Fibroblast of skin of scalp (primary cell): ENCODE measurements at places on chromosomes 4 and X.

GRCh38 chr4:8404791-8405515 lies 35.6 kb downstream of the ACOX3 start:
- no peak for DNase-seq

GRCh38 chr4:82785611-82786400 lies 12.8 kb downstream of the SCD5 start:
- peak; percentile 91 for DNase-seq

GRCh38 chr4:66522244-66522643 lies 852.0 kb upstream of the EPHA5 start:
- DNase-seq = no peak

DNA sequence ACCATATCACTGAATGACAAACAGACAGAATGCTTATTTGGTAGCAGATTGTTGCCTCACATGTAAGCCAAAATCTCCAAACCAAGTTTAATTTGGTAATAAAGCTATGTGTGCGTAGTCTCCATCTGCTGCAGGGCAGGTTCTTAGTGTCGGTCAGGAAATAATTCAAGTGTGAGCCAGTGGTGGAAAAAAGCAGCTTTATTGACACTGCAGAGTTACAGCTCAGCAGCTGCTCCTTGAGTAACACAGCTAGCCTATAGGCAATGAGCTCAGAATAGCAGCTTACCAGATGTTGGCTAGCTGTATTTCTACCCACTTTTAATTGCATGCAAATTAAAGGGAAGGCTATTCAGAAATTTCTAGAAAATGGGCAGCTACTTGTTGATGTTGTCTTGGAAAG lies 757.8 kb upstream of the HS3ST1 start:
- DNase-seq = no peak

DNA sequence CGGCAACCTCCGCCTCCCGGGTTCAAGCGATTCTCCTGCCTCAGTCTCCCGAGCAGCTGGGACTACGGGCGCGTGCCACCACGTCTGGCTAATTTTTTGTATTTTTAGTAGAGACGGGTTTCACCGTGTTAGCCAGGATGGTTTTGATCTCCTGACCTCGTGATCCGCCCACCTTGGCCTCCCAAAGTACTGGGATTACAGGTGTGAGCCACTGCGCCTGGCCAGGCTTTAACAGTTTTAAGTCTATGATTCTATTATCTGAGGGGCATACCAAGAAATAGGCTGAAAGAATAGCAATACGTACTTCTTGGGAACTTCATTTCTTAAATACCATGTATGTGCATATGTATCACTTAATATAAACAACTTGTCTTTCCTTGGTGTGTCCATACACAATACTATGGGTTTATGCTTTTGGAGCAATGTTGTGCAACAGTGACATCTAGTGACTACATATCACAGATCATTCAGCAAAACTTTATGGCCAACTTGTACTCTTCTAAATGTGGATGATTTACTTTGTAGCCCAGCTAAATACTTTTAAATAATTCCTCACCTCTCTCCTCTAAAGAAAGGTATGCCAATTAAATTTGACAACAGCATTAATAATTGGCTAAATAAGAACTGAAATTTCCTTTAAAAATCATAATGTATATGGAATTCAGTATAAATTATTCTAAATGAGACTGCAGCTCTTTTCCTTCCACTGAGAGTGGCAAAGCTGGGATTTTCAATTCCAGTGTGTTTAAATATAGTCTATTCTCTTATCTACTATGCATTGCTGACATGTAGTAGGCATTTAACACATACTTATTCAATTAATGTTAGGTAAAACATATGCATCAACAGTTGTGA lies 10.4 kb downstream of the SLC9B1 start:
- DNase-seq = peak; percentile 74

DNA sequence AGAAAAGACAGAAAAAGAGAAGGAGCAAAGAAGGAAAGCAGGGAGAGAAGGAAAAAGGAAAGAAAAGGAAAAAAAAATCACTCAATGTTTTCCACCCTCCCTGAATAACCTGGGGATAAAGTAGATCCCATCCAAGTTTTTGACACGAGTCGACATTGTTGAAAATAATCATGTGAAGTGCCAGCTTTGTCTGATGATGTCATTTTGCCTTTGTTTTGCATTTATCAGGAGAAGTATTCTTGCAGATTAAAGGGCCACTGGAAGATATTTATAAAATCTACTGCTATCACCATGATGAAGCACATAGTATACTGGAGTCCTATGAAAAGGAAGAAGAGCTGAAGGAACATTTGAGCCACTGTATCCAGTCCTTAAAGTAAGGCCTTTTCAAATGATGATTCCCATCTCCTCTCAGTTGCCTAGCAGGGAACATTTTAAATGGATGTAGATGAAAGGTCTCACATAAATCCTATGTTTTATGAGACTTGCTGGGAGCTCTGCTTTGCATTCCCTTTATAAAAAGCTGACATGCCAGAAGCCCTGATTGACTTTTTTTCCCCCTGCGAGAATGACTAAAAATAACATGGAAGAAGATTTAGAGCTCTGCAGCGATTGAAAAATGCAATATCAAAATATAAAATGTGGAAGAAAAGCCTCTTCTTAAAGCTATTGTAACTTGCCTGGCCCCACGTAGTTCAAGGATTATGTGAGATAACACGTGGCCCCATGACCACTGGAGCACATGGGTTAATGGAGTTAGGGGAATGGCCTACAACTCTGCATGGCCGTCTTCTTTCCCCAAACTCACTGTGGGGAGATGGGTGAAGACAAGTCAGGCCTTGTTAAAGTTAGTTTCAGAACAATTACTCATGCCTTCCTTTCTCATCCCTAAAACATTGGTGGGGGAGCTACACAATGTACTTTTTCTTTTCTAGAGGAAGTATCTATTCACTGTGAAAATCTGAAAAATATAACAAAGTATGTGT lies 77.5 kb downstream of the INTS12 start:
- no peak for DNase-seq

- DNase-seq = no peak
Observed at GRCh38 chr4:4269331-4269731, 20.6 kb downstream of the LYAR start.

DNA sequence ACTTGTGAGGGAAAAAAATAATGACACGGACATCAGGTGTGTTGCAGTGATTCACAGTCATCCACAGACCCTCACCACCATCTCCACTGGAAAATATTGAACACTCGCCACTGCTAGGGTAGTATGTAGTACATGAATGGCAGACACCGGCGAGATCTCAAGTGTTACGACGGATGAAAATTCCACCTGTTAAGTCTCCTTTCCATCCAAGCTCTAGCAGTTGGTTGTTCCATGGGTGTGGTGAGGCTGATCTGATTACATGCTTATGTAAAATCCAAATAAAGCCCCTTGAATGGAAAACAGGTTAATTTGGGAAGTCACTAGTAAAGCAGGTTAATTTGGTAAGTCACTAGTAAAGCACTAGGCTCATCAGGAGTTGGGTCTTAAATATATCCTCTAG lies 1.1 kb upstream of the ARMCX4 start:
- no peak for DNase-seq

DNA sequence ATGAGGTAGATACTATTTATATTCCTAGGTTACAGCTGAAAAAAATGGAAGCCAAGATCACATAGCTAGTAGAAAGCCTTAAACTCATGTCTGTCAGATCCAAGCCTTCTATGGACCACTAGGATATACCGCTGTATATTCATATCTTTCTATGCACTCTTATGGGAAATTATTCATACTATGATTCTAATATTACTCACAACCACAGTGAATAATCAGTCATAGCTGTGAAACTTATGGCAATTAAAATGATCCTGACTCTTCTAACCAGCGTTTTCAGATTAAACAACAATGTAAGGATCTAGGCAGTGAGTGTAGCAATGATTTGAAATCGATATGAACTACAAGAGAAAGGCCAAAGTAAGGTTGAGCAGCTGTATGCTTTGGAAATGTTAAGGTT lies 111.0 kb downstream of the RASGEF1B start:
- peak; percentile 56 for DNase-seq

- DNase-seq = no peak
Observed at GRCh38 chr4:73948990-73949706, 32.7 kb downstream of the PF4 start.

GRCh38 chr4:42637867-42638266 lies 19.0 kb downstream of the ATP8A1 start:
- DNase-seq = no peak

- no peak for DNase-seq
Observed at GRCh38 chr4:86357608-86358007, 2.2 kb downstream of the MAPK10 start.

GRCh38 chrX:19682712-19683331 lies 167.5 kb upstream of the MAP3K15 start:
- DNase-seq = peak; percentile 92

DNA sequence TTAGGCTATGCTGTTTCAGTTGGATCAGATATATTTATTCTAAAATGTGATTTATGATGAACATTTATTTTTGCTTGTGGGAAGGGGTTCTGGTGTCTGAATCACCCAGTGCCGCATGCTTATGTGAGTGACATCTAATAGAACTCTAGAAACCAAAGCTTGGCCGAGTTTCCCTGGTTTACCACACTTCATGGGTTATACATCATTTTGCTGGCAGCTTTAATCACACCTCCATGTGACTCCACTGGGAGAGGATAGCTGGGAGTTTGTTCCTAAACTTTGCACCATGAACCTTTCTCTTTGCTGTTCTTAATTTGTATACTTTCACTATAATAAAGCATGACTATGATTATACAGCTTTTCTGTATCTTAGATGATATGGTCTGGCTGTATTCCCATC lies 382.9 kb downstream of the INPP4B start:
- no peak for DNase-seq

DNA sequence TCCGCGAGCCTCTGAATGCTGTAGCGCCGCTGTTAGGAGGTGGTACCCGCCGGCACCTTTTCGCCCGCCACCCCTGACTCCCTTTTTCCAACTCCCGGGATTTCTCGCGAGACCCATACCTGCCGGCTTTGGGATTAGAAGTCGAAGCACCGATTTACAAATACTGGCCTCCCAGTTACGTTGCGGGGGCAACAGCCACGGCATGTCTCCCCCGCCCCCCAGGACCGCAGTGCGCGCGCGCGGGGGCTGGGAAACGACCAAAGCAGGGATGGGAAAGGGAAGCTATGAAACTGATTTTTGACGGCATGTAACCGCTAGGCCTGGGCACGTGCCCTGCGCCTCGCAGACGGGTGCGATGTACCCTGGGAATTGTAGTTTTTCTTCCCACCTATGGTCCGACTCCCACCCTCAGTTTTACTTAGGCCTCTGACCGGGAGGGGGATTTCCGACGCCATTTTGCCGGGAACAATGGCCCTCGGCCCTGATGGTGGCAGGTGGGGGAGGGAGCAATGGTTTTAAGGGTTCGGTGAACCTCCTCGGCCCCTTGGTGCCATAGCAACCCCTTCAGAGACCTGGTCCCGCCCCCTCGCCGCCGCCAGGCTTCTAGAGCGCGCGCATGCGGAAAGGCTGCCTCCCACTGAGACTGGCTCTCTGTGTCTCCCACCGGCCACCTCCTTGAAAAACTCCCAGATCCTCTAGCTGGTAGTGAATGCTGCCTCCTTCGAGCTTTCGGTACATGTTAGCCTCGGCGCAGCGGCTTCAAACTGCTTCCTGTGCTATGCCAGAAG lies 772 bp upstream of the WNK3 start:
- peak; percentile 79 for DNase-seq

DNA sequence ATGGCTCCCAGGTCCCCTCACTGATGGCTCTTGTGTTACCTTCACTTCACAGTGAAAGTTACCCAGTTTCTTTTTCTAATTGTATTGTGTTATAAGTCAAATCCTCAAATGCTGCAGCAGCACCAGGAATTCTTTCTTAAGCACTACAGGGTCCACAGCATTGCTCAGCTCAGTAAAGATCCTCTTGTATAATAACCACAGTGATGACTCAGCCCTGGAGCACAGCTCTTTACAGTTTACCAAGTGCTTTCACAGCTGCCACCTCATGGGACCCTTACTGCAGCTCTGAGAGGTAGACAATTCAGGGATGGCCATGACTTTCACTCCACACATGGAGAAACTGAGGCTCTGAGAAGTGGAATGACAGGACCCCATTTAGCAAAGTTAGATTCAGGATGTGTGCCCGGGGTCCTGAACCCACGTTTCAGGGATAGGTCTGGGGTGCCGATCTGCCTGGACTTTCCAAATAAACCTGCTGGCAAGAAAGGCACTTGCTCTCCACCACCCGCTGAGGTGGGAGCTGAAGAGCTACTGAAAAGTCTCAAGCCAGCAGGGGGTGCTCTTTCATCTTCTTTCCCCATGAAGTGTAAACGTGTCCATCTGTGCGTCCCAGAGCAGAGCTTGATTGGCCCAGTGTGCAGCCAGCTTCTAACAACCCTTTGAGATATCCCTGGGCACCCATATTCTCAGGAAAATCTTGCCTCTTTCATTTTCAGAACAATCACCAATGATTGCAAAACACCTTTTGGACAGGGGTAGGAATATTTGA lies 35.7 kb upstream of the GABRQ start:
- peak; percentile 2 for DNase-seq

DNA sequence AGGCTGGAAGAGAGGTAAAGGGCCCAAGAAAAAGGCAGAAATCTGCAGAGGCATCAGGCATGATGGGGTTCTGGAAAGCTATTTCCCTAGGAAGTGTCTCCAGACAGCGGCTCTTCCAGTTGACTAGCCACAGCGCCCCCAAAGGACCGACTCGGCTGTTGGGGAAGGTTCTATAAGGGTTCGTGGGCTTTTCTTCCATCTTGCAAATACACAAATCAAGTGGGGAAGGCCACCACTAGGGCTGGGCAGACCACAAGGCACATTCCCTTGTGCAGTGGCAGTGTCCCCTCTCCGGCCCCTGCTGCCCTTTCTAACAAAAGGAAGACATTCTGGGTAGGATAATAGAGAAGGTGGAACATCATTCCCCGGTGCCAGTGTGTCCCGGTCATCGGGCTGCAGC lies 18.2 kb downstream of the BCOR start:
- DNase-seq = no peak

DNA sequence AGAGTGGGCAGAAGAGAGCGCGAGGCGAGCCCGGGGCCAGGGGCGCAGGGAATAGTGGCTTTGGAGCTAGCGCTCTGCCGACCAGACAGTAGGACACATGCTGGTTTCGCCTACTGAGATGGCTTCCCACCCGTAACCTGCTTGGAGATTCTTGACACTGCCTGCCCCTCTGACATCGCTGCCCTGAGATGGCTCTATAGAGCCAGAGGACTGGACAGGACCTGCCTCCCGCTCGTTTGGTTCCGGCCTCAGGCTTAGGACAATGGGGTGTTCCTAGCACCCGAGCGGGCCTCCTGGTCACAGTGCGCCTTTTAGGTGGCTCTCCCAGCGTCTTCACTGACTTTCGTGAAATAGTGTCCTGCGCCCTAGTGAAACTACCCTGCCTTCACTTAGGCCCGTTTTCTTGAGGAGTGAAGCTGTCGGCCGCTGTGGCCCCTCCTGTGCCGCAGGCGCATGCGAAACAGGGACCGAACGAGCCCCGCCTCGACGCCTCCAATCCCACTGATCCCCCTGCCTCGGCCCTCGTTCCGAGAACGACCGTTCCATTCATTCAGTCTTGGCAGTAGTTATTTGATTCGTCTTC lies 608 bp downstream of the TAF1 start:
- peak; percentile 28 for DNase-seq

- peak; percentile 46 for DNase-seq
Observed at GRCh38 chr4:7237873-7238272, 45.5 kb downstream of the SORCS2 start.

- no peak for DNase-seq
Observed at GRCh38 chr4:60034361-60034760, 1165.8 kb upstream of the ADGRL3 start.
